ENCODE measurements at places on chromosomes 4 and X.

DNA sequence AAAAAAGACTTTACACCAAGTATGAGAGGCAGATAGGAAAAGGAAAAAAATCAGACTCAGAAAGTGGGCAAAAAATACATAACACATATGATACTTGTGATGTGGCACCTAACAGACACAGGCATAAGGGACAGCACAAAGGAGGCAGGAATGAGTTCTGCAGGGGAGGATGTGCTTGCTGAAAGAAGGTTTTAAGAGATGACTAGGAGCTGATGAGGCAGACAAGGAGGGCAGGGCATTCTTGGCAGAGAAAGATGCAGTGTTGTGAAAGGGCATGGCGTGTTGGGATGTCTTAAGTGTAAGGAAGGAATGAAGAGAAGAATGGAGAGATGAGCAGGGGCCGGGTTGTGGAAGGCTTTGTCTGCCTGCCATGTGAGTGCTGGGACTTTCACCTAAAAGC is 49.7 kb upstream of the TMEM154 start:
- DNase-seq, result no peak

- no peak for DNase-seq
These were observed 214.6 kb upstream of the FAM241A start for GRCh38 chr4:111930659-111931058.

- no peak for DNase-seq
These were observed 161.7 kb downstream of the BTC start for GRCh38 chr4:74632634-74633033.

GRCh38 chrX:129318375-129318774 is 204.9 kb downstream of the SMARCA1 start:
- DNase-seq, result no peak

GRCh38 chr4:67052814-67053675 is 492.3 kb downstream of the CENPC start:
- no peak for DNase-seq

GRCh38 chrX:71992711-71993110 is 82.1 kb downstream of the NHSL2 start:
- no peak for DNase-seq

- no peak for DNase-seq
These were observed 1415.8 kb upstream of the TENM3 start for GRCh38 chr4:180827232-180828009.

DNA sequence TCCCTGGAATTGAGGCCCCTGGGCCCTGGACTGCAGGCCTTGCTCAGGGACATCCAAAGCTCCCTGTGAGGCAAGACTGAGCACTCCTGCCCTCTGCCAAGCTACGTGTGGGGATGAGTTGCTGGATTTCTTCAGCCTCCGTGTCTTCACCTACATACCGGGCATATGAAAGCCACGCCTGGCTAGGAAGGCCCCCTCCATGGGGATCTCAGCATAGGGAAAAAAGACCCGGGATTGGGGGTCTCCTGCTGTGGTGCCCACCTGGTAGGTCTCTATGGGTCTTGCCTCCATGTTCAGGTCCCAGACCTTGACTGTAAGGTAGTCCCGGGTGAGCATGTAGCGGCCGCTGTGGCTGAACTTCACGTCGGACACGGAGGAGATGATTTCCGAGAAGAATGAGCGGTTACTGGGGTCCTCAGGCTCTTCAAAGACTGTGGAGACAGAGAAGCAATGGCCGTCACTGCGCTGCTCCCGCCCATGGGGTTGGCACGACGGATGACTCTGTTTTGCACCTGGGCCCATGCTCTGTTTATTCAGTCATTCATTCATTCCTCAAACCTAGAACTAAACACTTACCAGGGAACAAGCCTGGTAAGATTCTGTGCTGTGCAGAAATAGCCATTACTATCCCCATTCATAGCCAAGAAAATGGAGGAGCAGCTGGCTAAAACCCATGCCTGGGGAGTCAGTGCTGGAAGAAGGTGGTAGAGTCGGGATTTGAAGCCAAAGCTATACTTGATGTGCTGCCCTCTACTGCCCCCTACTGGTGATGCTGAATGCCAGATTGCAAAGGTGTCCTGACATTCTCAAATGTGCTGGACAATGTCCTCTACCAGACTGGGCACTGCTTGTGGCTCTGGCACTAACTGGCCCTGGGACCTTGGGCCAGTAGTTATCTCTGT is 63.9 kb downstream of the WFS1 start:
- DNase-seq, result no peak

DNA sequence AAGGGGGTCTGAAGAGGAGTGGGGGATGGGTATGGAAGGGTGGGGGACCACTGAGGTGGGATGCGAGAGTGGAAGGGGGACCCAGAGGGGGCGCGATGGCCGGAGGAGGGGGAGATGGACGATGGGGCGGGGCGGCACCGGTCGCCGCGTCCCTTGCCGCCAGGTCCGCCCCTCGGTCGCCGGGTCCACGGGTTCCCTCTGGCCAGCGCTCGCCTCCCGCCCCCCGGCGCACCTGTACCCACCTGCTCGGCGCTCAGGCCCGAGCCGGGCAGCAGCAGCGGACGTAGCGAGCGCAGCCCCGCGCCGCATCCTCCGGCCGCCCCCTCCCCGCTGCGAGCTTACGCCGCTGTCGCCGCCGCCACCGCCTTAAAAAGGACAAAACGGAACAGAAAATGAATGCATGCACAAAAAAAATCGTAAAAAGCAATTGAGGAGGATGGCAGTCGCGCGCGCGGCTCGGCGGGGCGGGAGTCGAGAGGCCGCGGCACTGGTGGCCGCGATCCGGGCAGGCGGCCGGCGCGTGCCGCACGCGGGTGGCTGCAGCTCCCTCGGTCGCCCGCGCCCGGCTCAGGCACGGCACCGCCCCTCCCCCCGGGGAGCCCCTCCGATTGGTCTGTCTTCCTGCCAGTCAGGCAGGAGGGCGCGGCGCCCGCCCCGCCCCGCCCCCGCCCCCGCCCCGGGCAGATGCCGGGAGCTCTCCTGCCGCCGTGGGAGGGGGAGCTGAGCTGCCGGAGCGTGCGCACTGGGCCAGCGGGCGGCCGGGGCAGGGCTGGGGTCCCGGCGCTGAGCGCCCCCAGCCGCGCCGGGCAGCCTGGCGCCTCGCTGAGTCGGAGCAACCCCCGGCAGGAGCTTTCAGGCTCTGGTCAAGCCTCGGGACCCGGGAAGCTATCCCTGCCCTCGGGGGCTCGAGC is at the start of gene JAKMIP1:
Gene JAKMIP1, minus strand, starts transcription at position 539 of the 911 bp plus-strand sequence. CDS start 87,699 bp downstream, outside the sequence.
- peak; percentile 74 for DNase-seq

- no peak for DNase-seq
These were observed 224.2 kb downstream of the PTTG2 start for GRCh38 chr4:38184404-38184803.

GRCh38 chrX:45592101-45592500 is 391.4 kb upstream of the DIPK2B start:
- DNase-seq, result no peak

DNA sequence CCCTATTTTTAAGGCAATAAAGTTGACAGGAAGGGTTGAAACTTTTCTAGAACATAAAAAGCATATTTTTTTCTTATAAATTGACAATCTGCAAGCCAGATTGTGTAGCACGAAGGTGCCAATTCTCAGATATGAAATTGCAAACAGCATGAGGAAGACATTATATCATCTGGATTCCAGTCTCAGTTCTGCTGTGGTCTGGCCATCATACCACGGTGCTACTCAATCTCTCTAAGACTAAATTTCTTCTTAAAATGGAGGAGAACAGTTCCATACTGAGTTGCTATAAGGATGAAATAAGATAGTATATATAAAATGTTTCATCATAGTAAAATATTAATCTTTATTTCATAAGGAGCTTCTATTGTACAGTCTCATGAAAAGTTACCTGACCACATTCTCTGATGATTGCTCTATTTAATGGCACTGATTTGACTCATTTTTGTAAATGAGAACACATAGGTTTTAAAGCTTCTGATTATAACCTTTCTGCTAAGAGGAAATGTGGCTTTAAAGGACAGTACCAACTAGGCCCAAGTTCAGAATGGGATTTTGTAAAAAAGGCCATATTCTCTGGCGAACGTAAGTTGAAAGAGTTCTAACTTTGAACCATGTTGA is 127.9 kb downstream of the SHROOM3 start:
- DNase-seq, result no peak

DNA sequence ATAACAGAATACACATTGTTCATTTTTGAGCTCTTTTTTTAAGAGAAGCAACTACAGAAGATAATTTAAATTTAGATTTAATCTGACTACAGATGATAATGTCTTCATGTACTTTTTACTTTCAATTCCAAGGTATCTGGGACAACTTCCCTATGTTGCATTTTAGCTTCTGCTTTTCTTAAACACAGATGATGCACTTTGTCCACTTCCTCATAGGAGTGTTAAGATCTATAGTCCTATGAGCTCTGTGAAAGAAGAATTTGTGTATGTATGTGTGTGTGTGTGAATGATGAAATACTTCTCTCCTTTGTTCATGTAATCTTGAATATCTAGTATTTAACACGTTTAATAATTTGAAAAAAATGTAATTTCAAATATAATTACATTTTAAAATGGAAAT is 5.3 kb upstream of the FHIP1A start:
- no peak for DNase-seq

- no peak for DNase-seq
These were observed 90.6 kb downstream of the MID1IP1 start for GRCh38 chrX:38891641-38892413.

DNA sequence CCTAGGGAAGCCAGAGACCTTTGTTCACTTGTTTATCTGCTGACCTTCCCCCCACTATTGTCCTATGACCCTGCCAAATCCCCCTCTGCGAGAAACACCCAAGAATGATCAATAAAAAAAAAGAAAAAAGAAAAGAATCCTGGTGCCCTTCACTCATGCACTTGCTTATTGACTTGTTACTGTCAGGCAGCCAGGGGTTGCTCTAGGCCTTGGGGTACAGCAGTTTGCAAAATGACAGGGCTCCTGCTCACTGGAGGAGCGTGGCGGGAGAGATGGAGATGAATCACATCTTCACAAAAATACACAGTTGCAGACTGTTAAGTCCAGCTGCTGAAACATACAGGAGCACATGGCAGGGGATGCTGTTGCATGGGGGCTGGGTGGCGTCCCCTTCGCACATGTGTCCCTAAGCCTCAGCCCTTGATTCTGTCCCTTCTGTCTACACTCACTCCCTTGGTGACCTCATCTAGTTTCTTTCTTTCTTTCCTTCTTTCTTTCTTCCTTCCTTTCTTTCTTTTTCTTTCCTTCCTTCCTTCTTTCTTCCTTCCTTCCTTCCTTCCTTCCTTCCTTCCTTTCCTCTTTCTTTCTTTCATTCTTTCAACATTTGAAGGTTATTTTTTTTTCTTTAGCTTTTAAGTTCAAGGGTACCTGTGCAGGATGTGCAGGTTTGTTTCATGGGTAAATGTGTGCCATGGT is 16.9 kb upstream of the TMEM271 start:
- no peak for DNase-seq

- no peak for DNase-seq
These were observed 9.4 kb downstream of the PLCXD1 start for GRCh38 chrX:290476-291166.
